ENCODE measurements at places on chromosomes 12 and 14.

- DNase-seq, result no peak
These were observed 189.7 kb upstream of the OR4E1 start for GRCh38 chr14:21863289-21863688.

- DNase-seq, result peak; percentile 78
These were observed 19.6 kb downstream of the HCFC2 start for GRCh38 chr12:104083769-104084475.

DNA sequence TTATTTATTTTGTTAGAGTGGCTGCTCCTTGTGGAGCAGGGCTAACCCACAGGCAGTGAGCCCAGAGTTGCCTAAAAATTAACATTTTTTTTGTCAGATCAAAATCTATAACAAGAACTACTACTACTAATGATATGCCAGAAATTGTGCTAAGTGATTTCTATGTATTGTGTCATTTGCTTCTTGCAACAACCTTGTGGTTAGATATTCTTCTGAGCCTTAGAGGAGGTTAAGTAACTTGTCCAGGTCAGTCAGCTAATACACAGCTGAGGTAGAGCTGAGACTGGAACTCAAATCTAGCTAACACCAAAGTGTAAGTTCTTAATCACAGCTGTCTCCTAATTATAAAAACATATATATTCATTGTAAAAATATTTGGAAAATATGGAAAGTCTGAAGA is 29.8 kb downstream of the CFL2 start:
- DNase-seq, result no peak

GRCh38 chr12:91991399-91992187 is 154.1 kb downstream of the BTG1 start:
- DNase-seq, result no peak

- no peak for DNase-seq
These were observed 14.3 kb downstream of the CFL2 start for GRCh38 chr14:34699873-34700621.

- DNase-seq, result no peak
These were observed 10.2 kb upstream of the MYL6B start for GRCh38 chr12:56141946-56142784.

DNA sequence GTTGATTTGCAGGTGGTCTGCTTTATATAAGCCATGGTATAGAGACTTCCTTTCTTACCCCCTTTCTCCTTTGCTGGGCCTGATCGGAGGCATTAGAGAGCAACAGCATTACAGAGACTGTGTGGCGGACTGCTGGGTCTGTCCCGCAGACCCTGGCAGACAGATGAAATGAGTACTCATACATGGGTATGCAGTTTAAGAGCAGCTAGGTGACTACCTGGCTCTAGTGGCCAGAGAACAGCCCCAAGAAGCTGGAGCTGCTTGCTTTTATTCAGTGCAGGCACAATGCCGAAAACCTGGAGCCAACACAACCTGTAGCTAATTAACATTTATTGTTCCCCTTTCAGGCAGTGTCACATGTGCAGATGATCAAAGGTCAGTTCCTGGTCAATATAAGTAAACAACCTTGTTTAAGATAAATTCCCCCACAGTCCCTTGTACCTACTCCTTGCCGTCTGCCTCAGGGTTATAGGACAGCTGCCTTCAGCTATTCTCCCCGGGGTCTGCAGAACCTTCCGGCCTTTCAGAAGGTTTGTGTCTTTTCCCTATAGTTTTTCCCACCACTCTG is 160.0 kb downstream of the TRHDE start:
- DNase-seq, result no peak

- no peak for DNase-seq
These were observed 34.9 kb downstream of the TTC7B start for GRCh38 chr14:90781344-90781761.

DNA sequence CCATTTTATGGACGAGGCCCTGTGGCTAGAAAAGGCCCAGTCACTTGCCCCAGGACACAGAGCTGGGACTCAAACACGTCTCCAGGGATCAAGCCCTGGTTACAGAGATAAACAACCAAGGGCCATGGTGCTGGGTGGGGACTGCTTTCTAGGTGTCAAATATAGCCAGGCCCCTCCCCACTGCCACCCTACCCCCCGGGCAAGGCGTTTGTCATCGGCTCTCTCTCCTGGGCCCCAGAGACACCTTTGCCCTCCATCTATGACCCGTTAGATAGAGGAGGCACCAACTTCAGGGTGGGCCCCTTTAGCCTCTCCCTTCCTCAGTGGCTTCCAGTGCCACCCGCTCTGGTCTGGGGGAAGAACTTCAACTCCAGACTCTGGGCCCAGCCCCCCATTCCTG is 18.0 kb downstream of the LTBP2 start:
- no peak for DNase-seq

- DNase-seq, result peak; percentile 5
These were observed 16.6 kb upstream of the LRTM2 start for GRCh38 chr12:1803736-1804135.

DNA sequence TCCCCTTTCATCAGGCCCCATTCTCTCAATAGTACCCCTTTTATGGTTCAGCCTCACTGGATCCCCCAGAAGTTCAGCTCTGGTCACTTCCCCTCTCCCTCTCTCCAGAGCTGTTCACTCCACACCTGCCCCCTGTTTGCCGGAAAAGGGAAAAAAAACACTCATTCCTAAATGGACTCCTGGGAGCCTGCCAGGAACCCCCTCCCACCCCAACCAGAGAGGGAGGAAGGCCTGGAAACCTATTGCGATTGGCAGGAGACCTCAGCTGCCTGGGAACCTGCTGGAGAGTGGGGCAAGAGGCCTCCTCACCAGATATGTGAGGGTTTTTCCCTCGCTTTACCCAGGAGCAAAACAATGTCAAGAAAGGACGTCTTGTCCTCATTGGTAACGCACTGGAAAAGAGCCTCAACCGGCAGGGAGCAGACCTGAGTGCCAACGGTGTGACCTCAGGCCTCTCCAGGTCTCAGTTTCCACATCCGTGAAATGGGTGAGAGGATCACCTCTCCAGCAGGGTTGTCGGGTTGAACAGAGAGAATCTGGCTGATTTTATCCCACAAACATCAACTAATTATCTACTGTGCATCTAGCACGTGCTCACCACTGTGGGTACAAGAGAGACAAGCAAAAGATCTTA is 4.6 kb downstream of the DTX1 start:
- no peak for DNase-seq

DNA sequence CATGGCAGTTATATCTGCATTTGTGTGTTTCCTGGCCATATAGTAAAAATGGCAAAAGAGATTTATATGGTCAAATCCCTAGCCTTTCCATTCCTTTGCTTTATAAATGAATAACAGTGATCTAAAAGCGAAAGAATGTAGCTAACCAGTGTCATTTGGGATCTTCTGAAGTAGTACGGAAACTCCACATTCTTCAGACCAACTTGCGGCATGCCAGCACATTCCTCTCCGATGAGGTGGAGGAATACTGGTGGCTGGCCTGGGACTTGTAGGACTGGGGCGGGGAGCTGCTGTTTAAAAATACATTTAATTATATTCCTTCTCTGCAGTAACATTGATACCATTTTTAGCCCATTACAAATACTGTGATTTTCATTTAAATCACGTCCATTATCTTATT is 85.3 kb downstream of the SAMD4A start:
- DNase-seq, result no peak

- DNase-seq, result no peak
These were observed 20.6 kb upstream of the CEP170B start for GRCh38 chr14:104844306-104845032.

- DNase-seq, result peak; percentile 96
These were observed 383 bp upstream of the GLI1 start for GRCh38 chr12:57459055-57459749.

DNA sequence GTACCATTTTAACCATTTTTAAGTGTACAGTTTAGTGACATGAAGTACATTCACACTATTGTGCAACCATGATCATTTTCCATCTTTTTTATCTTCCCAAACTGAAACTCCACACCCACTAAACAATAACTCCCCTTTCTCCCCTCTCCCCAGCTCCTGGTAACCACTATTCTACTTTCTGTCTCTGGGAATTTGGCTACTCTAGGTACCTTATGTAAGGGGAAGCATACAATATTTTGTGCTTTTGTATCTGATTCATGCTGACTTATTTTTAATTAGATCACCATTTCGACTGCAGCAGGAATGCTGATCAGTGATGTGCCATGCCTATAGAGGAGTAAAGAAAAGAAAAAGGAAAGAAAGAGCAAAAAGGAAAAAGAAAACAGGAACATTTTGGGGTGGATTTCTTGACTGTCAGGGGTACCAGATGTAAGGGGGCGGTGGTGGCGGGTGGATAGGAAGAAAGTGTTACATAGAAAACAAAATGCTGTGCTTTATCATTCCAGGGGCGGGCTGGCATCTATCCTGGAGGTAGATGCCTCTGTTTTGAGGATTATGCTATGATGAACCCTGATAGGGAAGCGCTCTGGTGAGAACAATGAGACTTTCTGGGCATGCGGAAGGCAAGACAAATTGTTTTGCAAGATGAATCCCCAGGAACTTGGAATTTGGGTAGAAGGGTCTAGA is 45.2 kb upstream of the CTDSP2 start:
- no peak for DNase-seq

DNA sequence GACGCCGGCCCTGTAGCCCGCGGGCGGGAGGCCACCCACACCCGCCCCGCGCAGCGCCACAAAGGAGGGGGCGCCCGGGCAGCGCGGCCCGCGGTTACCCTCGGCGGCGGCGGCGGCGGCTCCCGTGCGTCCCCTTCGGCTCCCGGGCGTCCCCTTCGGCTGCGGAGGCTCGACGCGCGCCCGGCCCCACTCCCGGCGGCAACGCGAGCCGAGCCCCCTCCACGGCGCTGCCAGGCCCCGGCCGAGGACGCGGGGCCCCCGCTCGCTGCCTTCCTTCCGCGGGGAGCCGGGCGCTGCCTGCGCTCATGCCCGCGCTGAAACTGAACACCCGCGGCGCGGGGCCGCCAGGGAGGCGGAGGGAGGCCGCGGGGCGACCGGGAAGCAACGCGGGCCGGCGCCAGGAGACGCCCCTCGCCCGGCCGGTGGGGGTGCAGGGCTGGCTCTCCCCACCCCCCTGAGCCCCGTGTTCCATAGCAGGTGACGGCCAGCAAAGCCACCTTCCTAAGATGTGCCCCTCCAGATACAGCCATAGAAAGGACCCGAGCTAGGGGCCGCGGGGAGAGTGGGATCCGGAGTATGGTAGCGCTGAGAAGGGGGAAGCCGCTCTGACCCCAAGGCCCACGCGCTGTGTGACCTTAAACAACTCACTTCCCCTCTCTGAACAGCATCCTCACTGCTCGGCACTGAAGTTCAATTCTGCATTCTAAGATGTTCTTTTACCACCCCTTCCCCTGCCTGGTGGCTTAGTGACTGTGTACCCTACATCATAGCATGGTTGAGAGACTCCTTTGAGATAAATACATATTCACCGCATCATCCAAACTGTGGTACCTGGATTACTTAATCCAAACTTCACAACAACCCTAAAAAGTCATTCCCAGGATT is 42.8 kb downstream of the KDM2B start:
- DNase-seq, result peak; percentile 52
